Fibroblast of upper back skin (primary cell): ENCODE measurements at places on chromosomes 5 and 9.

DNA sequence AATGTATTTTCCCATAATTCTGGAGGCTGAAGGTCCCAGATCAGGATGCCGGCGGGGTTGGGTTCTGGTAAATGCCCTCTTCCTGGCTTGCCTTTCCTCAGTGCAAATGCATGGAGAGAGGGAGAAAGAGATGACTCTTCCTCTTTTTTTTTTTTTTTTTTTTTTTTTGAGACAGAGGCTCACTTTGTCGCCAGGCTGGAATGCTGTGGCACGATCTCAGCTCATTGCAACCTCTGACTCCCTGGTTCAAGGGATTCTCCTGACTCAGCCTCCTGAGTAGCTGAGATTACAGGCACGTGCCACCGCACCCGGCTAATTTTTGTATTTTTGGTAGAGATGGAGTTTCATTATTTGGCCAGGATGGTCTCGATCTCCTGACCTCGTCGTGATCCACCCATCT lies 300.0 kb upstream of the TAS2R1 start:
- DNase-seq: peak; percentile 24

DNA sequence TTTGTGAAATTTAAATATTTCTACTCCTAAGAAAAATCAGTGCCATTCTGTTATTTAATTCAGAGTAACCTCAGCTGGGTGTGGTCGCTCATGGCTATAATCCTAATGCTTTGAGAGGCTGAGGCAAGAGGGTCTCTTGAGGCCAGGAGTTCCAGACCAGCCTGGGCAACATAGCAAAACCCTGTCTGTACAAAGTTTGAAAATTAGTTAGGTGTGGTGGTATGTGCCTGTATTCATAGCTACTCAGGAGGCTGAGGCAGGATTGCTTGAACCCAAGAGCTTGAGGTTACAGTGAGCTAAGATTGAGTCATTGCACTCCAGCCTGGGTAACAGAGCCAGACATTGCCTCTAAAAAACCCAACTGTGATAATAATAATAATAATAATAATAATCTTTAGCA lies 44.8 kb upstream of the CNTLN start:
- DNase-seq: no peak

DNA sequence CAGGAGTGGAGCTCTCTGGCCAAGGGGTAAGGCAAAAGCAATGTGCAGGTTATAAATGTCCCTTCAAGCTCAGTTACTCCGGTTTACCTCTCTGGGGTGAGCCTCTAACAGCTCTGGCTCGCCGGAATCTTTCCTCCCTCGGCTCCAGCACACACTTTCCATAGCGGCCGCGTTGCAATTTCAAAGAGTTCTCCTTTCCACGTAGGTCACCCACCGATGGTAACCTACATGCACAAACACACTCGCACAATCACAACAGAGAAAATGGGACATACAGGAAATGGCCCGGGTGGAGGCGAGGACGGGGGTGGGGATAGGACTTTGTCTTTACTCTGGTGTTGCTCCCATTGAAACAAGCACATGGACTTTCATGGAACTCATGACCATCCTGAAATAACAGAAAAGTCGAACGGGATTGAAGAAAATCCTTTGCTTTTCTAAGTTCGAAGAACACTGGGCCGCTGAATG lies 1.2 kb downstream of the LHFPL2 start:
- peak; percentile 16 for DNase-seq

DNA sequence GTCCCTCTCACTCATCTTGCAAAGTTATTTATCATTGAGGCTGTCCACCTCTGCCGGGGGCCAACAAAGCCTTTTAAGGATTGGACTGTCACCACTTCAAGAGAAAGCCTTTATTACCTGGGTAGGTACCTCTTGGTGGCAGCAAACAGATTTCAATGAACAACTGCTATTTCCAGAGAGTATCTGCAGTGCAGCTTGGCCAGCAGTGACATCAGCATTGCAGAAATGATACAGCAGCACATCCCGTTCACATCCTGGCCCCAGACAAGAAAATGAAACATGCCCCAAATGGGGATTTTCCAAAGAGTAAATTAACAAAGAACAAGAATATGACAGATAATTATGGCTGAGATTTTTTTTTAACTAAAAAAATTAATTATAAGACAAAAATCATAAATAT lies 2.3 kb upstream of the SPATA6L start:
- no peak for DNase-seq

DNA sequence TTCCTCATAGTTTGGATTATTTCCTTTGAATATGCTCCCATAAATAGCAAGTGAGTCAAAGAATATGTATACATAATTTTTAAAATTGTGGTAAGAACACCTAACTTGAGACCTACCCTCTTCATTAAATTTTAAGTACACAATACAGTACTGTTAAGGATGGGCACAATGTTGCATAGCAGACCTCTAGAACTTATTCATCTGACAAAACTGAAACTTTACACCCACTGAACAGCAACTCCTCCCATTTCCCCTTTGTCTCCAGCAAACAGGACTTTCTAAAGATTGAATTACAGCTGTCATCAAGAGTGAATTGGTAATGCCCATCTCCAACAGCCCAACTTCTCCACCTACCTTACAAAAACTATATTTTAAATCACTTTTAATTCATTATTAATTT lies 388.9 kb downstream of the HTR1A start:
- no peak for DNase-seq

DNA sequence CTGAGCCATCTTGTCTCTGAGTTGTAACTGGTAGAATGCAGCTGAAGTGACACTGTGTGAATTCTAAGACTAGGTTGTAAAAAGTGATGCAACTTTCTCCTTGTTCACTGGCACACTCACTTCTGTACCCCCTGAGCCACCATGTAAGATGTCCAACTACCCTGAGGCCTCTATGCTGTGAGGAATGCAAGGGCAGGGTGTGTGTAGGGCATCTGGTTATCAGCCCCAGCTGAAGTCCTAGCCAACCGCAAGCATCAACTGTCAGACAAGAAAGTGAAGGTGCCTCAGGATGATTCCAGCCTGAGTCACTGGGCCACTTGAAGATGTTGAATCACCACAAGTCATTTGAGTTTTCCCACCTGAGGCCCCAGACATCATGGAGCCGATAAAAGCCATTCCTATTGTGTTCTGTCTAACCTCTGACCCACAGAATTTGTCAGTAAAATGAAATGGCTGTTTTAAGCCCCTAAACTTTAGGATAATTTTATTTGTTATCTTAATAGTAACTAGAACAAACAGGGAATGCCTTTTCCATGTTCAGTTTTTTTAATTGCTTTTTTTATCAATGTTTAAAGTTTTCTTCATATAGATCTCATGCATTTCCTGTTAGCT lies 18.7 kb upstream of the RHOBTB3 start:
- DNase-seq: peak; percentile 85

DNA sequence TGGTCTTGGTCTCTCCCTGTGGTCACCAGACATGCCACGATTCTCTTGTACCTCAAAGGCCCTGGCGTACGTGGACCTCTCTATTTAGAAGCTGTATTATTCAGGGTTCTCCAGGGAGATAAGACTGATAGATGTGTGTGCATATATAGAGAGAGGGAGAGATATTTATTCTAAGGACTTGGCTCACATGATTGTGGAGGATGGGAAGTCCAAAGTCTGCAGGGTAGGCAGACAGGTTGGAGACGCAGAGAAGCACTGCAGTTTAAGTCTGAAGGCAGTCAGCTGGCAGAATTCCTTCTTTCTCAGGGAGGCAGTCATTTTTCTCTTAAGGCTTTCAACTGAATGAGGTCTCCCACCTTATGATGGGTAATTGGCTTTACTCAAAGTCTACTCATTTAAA lies 16.3 kb downstream of the C9orf57 start:
- DNase-seq: no peak

- DNase-seq: peak; percentile 25
Measured at GRCh38 chr5:124410539-124411488, 335.6 kb downstream of the ZNF608 start.

DNA sequence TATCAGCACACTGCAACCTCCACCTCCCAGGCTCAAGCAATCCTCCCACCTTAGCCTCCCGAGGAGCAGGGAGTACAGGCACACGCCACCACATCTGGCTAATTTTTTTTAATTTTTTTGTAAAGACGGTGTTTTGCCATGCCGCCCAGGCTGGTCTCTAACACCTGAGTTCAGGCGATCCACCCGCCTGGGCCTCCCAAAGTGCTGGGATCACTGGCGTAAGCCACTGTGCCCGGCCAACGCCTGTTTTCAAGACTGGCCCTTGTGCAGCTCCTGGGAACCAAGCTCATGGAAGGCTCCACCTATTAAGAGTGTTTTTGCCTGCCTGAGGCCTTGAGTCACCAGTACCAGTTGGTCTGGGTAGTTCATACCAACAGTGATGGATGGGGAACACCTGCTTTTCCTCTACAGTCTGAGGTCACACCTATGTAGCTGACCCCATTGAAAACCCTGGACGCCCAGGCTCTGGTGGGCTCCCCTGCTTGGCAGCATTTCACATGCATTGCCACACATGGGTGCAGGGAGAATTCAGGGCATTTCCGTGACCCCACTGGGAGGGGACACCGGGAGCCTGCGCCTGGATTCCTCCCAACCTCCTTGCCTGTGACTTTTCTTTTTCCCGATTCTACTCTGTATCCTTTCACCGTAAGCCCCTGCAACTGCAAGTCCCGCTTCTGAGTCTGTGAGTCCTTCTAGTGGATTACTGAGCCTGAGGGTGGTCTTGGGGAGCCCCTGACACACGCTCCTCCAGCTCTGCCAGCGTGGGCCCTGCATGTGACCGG lies 63.5 kb downstream of the ZNF354C start:
- no peak for DNase-seq

DNA sequence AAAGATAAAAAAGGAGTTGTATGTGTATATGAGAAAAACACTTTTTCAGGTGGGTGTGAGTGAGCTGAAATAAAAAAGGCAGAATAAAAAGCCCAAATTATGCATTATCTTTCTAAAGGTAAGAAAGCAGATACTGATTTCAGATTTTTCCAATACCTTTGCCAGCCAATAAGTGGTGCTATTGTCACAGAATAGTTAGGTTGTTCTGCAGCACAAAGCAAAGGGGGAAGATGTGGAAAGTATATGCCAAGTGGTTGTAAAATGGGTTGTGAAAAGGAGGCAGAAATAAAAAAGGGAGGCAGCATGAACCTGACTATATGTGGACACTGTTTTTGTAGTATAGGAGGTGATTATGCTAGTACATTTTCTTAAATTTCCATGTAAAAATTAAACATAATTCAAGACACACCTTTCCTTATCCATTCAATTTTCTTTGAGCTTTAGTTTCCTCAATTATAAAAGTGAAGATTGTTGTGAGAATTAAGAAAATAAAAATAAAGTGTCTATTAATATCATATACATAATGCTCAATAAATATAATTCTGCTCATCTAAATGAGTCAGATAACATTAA lies 106.7 kb downstream of the SMIM15 start:
- peak; percentile 60 for DNase-seq

DNA sequence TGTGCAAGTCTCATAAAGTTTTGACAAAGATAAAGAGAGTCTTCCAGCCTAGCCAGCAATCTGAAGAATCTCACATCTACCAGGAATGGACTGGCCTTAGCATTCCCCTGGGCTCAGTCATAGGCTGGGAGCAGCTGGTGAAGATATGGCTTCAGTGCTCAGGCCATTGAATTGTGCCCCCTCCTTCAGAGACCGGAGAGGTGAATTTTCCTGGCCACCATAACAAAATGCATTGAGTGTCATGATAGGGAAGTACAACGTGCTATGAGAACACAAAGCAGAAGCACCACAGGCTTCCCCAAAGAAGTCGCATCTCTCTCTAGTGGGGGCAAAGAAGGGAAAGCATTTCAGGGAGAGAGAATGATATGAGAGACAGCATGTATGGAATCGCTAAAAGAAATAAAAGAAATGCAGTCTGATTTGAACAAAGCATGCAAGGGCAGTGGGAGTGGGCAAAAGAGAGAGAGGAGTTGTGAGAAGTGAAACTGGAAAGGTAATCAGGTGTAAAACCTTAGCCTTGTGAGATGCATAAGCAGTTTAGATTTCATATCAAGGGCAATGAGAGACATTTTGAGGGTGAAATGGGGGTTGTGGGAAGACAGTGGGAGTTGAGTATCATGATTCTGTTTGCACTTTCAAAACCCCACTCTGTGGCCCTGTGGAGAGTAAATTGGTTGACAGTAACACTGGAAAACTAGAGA lies 57.1 kb upstream of the NMUR2 start:
- peak; percentile 7 for DNase-seq

- DNase-seq: peak; percentile 45
Measured at GRCh38 chr9:71683598-71684235, 84.6 kb downstream of the CEMIP2 start.

DNA sequence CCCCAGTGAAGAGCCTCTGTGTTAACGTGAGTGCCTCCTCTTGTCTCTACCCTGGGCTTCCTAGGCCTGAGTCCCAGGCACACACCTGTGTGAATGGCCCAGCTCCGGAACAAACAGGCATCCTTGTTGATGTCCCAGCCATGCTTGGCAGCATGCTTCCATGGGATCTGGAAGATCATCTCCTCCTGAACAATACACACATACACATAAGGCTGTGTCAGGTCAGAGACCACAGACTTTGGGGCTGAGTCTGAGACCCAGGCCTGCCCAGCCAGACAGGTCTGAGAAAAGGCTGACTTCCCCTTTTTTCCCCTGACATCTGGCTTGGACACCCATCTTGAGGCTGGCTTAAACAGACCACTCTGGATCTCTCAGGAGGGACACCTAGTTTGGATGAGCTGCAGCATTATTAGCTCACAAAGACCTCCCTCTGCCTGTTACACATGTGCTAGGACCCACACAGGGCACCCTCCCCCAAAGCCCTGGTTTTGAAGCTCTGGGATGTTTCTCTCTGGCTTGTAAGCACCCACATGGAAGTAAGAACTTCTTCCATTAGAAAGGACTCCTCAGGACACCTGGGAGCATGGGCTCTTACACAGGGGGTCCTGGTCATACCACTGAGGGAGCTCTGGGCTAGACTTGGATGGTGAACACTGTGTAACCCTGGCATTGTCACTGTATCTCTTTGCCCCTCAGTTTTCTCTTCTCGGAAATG lies 2.6 kb downstream of the IRF1 start:
- no peak for DNase-seq

- no peak for DNase-seq
Measured at GRCh38 chr5:112303685-112304084, 115.4 kb downstream of the EPB41L4A start.

GRCh38 chr5:5063533-5063953 lies 76.6 kb upstream of the ADAMTS16 start:
- DNase-seq: no peak

- no peak for DNase-seq
Measured at GRCh38 chr5:174362514-174362913, 317.0 kb downstream of the NSG2 start.

DNA sequence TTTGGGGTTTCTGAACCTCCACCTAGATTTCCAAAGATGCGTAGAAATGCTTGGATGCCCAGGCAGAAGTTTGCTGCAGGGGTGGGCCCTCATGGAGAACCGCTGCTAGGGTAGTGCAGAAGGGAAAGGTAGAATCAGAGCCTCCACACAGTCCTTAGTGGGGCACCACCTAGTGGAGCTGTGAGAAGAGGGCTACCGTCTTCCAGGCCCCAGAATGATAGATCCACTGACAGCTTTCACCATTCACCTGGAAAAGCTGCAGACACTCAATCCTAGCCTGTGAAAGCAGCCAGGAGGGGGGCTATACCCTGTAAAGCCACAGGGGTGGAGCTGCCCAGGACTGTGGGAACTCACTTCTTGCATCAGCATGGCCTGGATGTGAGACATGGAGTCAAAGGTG lies 13.3 kb upstream of the HSDL2 start:
- no peak for DNase-seq

- DNase-seq: peak; percentile 84
Measured at GRCh38 chr9:108784998-108785397, 70.8 kb downstream of the ACTL7B start.
